ENCODE measurements at places on chromosomes 3 and 15.

DNA sequence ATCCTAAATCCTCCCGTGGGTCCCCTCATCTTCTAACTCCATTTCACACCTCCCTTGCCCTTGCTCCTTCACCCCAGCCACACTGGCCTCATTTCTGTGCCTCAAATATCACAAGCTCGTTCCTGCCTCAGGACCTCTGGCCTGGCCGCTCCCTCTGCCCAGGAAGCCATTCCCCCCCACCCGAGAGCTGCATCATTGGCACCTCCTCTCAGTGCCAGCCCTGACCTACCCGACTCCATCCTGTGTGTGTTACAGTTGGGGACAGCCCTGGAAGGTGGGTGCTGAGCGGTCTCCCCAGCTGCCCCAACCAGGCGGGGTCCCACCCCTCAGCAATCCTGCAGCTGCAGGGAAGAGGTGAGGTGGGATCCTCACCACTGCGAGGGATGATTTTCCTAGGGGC, 14.5 kb downstream of the PLXND1 start:
- DNase-seq = no peak

DNA sequence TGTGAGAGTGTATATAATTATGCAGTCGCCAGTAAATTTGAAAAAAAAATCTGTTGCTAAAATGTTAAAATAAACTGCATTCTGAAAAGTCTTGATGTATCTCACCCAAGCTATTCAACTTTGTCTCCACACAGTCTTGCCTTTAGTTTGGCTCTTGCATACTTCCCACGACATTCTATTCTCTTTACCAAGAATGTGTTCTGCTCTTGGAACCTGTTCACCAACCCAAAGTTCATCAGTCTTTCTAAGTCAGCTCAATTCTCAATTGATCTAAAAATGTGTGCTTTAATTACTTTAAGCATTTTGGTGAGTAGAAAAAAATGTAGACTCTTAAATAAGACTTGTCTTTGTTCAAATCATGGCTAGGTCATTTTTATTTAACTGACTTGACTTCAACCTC, 657.7 kb upstream of the TBL1XR1 start:
- DNase-seq = no peak

GRCh38 chr15:91338766-91339165, 238.7 kb downstream of the SV2B start:
- DNase-seq = peak; percentile 31

GRCh38 chr15:68492855-68493254, 60.9 kb upstream of the ITGA11 start:
- no peak for DNase-seq

GRCh38 chr15:52652286-52652685, 26.9 kb downstream of the ATOSA start:
- no peak for DNase-seq

- DNase-seq = no peak
These were observed 47.2 kb downstream of the IMPG2 start for GRCh38 chr3:101273156-101273555.

DNA sequence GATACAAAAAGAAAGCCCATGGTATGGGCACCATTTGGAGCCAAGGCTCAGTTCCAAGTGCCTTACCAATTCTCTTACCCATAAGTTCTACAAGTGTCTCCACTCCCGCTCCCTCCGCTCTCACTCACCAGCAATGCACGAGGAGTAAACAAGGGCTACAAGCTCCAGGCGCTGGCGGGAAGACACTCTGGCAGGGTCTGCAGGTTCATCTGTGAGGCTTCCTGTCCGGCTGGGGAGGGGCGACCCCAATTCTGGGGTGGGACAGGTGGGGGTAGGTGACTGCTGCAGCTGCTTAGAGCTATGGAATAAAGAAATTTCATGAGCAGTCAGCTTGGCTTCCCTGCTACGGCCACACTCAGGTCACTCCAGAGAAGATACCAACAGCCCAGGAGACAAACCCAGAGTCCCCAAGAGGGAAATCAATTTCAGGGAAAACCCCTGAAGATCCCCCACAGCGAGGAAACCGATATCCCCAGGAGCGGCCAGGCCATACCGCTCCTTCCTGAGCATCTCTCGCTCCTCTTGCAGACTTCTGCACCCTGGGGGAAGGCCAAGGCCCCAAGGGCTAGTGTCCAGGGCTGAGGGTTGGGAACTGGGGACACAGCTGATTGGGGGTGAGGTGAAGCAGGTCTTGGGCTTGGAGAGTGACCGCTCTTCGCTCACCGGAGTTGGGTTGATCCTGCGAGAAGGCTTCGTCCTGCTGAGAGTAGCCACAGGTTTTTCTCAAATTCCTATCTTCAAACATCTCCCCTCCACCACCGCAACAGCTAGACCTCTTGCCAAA, 1.4 kb downstream of the CDAN1 start:
- DNase-seq = no peak

GRCh38 chr3:43515208-43515917, 106.4 kb downstream of the ANO10 start:
- no peak for DNase-seq

All from activated CD4-positive, alpha-beta memory T cell treated with anti-CD3 and anti-CD28 coated beads for 36 hours (primary cell).